Tongue (tissue), 3 donors: ENCODE measurements at places on chromosomes 6 and 20. TPM values are rescaled to one million over a fixed set of nuclear protein-coding genes. Genes with fewer than 3 reads are reported as not detected.

GRCh38 chr20:22711971-22712755 lies 127.8 kb upstream of the FOXA2 start:
- DNase-seq = no peak

- DNase-seq = no peak
Measured at GRCh38 chr6:110543106-110543505, 66.7 kb upstream of the SLC22A16 start.

GRCh38 chr6:112296122-112296521 lies 41.8 kb upstream of the LAMA4 start:
- DNase-seq = peak; percentile 53

- no peak for DNase-seq
Measured at GRCh38 chr6:35391240-35391968, 49.0 kb downstream of the PPARD start.

- no peak for DNase-seq
Measured at GRCh38 chr20:21018576-21018975, 87.6 kb downstream of the LINC00237 start.

GRCh38 chr6:29509711-29510110 lies 22.0 kb upstream of the MAS1L start:
- no peak for DNase-seq

- DNase-seq = no peak
Measured at GRCh38 chr6:161001421-161001820, 9.9 kb downstream of the MAP3K4 start.

DNA sequence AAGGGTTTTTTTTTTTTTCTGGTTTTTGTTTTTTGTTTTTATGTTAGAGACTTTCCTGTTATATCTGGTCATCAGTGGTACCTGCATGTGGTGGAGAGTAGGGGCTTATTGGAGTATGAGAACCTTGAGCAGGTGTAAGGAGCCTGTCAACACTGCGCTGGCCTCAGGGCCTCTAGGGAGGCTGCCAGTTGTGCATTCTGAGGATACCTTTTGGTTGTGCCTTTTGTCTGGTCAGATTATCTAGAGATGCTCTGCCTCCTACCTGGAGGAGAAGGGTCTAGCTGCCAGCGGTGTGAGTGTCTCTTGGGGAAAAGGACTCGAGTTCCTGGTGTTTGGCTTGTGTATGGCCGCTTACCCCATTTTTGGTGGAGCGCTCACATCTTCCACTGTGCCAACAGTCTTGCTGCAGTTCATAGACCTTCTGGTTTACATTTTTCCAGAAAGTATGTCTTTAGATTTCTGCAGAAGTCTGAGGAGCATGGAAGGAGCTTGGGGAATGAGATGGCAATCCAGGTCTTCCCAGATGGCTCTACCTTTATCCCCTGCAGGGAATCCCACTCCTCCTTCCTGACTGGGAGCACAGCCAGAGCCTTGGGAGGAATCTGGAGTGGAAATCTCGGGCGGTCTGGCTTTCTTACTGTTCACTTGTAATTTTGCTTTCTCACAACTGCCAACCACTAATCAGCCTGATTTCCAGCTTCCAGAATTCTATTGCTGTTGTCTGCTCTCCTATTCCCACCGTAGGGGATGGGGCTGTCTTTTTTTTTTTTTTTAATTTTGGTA lies 49.9 kb downstream of the PTPN1 start:
- DNase-seq = no peak

DNA sequence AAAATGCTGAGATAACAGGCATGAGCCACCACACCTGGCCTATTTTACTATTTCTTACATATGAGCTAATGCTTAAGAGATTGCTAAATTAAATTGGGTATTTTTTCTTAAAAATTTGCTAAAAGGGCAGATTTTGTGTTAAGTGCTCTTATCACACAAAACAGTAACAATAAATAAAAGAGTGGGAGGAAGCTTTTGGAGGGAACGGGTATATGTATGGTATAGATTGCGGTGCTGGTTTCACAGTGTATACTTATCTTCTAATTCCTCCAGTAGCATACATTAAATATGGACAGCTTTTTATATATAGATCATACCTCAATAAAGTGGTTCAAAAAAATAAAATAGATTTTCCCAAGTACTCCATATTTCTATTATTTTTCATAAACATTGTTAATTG lies 39.4 kb upstream of the FABP7 start:
- DNase-seq = no peak

GRCh38 chr6:106692819-106693208 lies 63.4 kb downstream of the QRSL1 start:
- peak; percentile 18 for DNase-seq

Gene MYT1
- 0.31 TPM for total RNA-seq

Gene HMGCLL1
- 7.4 TPM for total RNA-seq

Gene DEF6
- 11.6 TPM for total RNA-seq

Gene OR2B6
- total RNA-seq = not detected

Gene TFAP2B
- total RNA-seq = under 0.01 TPM
